ENCODE measurements at places on chromosomes 7 and 10. TPM values are rescaled to one million over a fixed set of nuclear protein-coding genes. Genes with fewer than 3 reads are reported as not detected.
A peak's percentile ranks its signal among the peaks of the same experiment; 100 is the strongest.

UNCX gene
- not detected for total RNA-seq

- peaks cover 20% of the 10 kb centered on the region for H3K4me1 ChIP-seq
- H3K27ac ChIP-seq, result peak overlapping the region; percentile 97
- no peaks in the 10 kb centered on the region for H3K27me3 ChIP-seq
- no peak overlapping the region for H3K4me3 ChIP-seq
- peak; percentile 41 for DNase-seq
Measured at GRCh38 chr7:151460474-151460855, 20.5 kb upstream of the CRYGN start.

- no peak overlapping the region for H3K4me3 ChIP-seq
- no peak for DNase-seq
- no peak overlapping the region for H3K27ac ChIP-seq
- H3K36me3 ChIP-seq, result no peaks in the 10 kb centered on the region
- no peaks in the 10 kb centered on the region for H3K27me3 ChIP-seq
Measured at GRCh38 chr7:105131890-105132289, 117.9 kb downstream of the KMT2E start.

UCN3 gene
- not detected for total RNA-seq

DNA sequence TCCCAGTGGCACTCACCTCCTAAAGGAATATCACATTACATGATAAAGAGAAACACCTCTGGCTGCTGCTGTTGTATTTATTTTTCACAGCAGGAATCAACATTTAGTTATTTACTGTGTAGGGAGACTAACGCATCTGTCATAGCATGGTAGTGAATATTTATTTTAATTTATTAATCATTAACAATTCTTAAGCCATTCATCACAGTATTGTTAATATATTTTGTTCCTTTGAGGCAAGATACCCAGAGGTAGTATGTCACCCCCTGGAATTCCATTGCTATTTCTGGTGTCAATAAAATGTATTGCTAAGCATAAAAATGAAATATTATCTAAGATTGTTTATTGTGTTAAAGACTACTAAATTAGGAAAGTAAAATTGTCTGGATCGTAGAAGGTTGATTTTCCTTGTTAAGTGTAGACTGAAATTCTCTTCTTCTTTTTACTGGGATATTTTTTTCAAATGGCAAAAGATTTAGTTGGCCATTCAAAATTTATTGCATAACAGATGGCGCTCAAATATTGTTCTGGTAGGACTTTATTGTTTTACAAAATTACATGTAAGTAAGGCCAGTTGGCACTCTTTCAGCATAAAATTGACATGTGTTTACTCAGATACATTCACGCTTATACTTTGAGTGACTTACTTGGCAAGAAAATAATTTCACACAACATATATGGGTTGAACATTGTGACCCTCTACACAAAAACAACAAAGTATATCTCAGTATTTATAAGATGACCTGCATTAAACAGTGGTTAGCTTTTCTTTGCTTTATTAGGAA is 1358.7 kb upstream of the SORCS1 start:
- no peak for DNase-seq
- H3K4me3 ChIP-seq, result no peak overlapping the region
- no peaks in the 10 kb centered on the region for H3K27me3 ChIP-seq
- H3K36me3 ChIP-seq, result no peaks in the 10 kb centered on the region

USP6NL gene
- 20.8 TPM for total RNA-seq

GPC2 gene
- 5.3 TPM for total RNA-seq

HTR5A gene
- total RNA-seq, result not detected

GRCh38 chr7:26397332-26397731 is 105.7 kb downstream of the SNX10 start:
- no peaks in the 10 kb centered on the region for H3K36me3 ChIP-seq
- peak overlapping the region; percentile 83 for H3K27ac ChIP-seq
- peaks cover 12% of the 10 kb centered on the region for H3K4me1 ChIP-seq
- peak; percentile 25 for DNase-seq
- no peak overlapping the region for H3K4me3 ChIP-seq

GRCh38 chr7:19275000-19275399 is 129.8 kb upstream of the FERD3L start:
- no peak overlapping the region for H3K4me3 ChIP-seq
- no peaks in the 10 kb centered on the region for H3K4me1 ChIP-seq
- DNase-seq, result no peak

DNA sequence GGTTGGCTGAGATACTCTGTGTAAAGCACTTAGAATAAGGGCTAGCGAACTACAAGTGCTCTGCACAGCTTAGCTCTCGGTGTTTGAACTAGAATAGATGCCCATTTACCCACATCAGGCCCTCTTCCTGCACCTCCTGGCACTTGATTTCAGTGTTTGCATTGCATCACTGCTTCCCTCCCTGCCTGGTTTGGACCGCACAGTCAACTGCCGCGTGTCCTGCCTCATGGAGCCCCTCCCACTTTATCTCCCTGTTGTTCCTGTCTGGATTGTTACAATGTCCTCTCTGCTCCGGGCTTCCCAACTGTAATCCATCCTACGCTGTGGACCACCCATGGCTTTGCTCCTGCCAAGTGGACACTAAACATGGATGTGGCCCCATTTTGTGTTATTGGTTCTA is 2.3 kb downstream of the FAM107B start:
- no peak overlapping the region for H3K4me3 ChIP-seq
- DNase-seq, result no peak
- no peaks in the 10 kb centered on the region for H3K36me3 ChIP-seq

DNA sequence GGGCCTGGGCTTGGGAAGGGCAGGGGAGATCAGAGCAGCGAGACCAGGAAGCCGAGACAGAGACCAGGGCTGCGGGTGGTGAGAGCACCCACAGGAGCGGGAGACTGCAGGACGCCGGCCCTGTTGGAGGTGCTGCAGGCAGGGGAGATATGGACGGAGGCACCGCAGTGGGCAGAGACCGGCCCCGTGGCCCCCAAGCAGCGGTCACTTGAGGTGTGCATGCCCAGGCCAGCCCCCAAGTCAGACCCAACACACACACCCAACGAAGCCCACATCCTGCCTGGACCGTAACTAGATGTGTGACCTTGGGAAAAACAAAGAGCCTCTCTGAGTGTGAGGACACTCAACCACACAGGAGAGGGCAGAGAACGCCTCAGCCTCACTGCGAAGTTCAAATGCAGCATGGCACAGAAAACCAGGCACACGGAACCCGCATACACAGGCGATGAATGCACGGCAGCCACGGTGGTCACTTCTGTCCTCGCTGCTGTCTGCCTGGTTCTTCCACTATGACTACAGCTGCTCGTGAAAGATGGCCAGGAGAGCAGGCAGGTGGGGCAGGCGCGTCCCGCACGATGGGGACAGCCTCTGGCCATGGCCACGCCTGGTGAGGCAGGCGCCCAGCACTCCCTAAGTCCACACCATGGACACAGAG is 214.7 kb downstream of the MAD1L1 start:
- H3K36me3 ChIP-seq, result no peaks in the 10 kb centered on the region
- H3K27me3 ChIP-seq, result no peaks in the 10 kb centered on the region
- peaks cover 17% of the 10 kb centered on the region for H3K4me1 ChIP-seq
- no peak overlapping the region for H3K4me3 ChIP-seq
- no peak for DNase-seq
- peak overlapping the region; percentile 88 for H3K27ac ChIP-seq

GRCh38 chr7:128871050-128871449 is 8.4 kb downstream of the ATP6V1F start:
- peaks cover 16% of the 10 kb centered on the region for H3K4me1 ChIP-seq
- peaks cover 7% of the 10 kb centered on the region for H3K27me3 ChIP-seq
- DNase-seq, result no peak
- no peak overlapping the region for H3K4me3 ChIP-seq
- no peaks in the 10 kb centered on the region for H3K36me3 ChIP-seq
- H3K27ac ChIP-seq, result no peak overlapping the region

DNA sequence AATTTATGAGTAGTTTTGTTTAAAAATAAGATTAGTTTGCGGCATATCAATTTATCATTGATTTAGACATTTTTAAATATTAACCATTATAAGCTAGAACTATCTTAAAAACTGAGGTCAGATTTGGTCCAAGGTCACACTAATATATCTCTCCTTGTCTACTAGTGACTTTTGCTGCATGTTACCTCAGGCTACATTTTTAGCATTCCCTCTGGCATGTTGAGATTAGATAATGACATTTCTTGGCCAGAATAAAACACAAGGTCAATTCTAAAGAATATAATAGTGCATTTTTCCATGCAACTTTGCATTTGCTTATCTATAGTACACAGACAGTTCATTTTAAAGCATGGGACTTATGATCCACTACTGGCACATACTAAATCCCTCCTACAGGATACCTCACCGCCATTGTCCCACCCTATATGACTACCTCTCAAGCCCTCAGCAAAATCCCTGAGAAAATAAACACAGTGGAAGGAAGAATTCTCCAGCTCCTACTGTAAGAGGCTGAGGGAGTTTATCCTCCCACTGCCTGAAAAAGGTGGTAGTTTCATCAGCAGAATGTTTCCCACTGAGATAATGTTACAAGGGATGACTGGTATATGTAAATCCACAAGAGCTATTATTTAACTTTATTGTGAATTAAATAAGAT is 816.4 kb downstream of the GRM8 start:
- H3K36me3 ChIP-seq, result no peaks in the 10 kb centered on the region
- no peak overlapping the region for H3K4me3 ChIP-seq
- DNase-seq, result no peak
- no peaks in the 10 kb centered on the region for H3K27me3 ChIP-seq
- no peaks in the 10 kb centered on the region for H3K4me1 ChIP-seq
- H3K27ac ChIP-seq, result peak overlapping the region; percentile 49

MYL7 gene
- 5.2 TPM for total RNA-seq

DNA sequence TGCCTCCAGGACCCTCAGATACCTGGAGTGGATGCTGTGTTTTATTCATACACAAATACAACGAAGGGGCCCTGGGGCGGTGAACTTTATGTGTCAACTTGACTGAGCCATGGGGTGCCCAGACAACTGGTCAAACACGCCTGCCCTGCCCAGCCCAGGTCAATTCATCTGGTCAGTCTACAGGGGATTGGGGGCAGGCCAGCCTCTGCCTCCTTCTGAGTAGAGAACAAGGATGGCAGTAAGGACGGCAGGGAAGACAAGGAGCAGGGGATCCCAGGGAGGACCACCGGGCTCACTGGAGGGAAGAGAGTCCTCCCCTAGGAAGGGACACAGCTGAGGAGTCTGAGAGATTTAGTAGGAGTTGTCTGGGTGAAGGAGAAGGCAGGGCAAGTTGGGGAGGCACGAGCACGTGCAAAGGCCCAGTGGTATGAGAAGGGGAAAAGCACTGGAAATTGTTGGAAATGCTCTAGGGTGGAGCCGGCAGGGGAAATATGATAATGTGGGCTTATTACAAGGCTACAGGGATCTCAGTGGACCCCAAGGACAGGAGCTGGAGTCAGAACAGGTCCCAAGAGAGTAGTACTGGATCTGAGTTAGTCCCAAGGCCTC is 63.4 kb downstream of the MYL10 start:
- DNase-seq, result no peak
- H3K27ac ChIP-seq, result no peak overlapping the region
- H3K4me1 ChIP-seq, result no peaks in the 10 kb centered on the region
- no peaks in the 10 kb centered on the region for H3K27me3 ChIP-seq

- no peaks in the 10 kb centered on the region for H3K27me3 ChIP-seq
- H3K36me3 ChIP-seq, result no peaks in the 10 kb centered on the region
- DNase-seq, result no peak
- no peak overlapping the region for H3K4me3 ChIP-seq
- no peak overlapping the region for H3K27ac ChIP-seq
Measured at GRCh38 chr7:5388273-5388901, 35.2 kb downstream of the TNRC18 start.

ATG9B gene
- 0.64 TPM for total RNA-seq

DNA sequence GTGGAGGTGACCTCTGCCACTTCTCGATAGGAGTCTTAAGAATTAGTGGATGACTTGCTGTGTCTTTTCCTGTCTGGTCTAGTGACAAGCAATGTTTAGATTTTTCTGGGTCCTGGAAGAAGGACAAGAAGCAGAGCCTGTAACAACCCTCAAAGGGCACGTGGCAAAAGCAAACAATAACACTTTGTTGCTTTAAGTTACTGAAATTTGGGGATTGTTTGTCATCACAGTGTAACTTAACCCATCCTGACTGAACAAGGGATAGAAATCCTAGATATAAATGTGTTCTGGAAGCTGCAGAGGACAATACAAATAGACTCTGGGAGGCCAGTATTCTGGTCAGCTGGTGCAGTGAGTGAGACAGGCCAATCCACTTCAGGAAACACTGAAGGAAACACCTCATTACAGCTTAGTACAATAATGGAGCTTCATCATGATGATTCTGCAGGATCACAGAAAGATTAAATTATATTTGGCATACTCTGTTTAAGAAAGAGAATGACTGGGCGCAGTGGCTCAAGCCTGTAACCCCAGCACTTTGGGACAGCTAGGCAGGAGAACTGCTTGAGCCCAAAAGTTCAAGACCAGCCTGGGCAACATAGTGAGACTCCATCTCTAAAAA is 23.3 kb downstream of the ENKUR start:
- H3K27me3 ChIP-seq, result no peaks in the 10 kb centered on the region
- DNase-seq, result no peak
- H3K4me1 ChIP-seq, result peaks cover 5% of the 10 kb centered on the region
- no peak overlapping the region for H3K4me3 ChIP-seq
- no peaks in the 10 kb centered on the region for H3K36me3 ChIP-seq

- H3K27me3 ChIP-seq, result no peaks in the 10 kb centered on the region
- DNase-seq, result no peak
- H3K27ac ChIP-seq, result no peak overlapping the region
Measured at GRCh38 chr7:80779456-80779855, 139.4 kb downstream of the SEMA3C start.
